Fibroblast of skin of scalp (primary cell): ENCODE measurements at places on chromosomes 5 and 9.
A peak's percentile ranks its signal among the peaks of the same experiment; 100 is the strongest.

DNA sequence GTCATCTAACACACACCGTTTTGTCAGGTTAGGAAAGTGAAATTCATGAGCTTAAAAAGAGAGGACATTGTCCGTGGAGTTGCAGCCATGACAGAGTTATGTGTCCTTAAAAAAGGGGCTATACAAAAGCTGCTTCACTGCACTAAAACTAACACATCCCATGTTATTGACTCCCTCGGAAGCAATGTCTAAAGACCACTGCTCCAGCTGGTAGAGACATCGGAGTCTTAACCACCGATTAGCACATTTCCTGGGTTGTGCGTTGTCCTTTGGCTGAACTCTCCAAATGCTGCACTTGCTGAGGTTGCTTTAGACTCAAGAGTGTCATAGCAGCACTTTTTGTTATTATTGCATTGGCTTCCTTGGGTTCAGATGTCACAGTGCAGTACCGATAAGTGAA lies 128.3 kb upstream of the C9orf72 start:
- no peak for DNase-seq

DNA sequence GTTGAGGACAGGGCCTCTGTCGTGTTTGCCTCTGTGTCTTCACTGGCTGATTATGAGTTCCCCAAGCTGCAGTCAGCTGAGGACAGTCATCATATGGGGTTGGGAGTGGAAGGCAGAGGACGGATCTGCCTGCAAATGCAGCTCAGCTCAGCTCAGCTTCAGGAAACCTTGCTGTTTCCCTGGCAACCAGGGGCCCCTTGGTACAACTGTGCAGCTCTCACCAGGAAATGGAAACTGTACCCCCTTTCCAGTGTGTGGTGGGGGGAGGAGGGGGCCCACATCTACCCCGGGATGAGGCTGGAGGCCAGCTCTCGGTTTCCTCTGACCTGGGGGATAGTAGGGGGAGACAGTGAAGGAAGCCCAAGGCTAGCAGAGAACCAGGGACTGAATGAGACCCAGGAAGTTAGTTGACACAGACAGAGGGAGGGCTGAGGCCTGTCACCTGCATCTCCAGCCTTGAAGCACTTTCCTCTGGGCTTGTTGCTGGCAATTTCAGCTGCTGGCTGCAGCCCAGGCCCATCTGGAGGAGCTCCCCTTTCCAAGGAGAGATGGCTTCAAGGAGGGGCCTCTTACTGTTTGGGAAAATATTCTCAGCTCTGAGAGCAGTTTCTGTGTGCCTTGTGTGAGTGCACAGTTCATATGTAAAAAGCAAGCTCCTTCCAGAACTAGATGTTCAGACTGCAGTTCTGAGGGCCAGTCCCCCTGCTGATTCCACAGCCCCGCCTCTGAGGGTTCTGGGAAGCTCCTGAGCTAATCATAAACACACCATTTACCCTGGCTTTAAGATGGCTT lies 6.9 kb downstream of the ANXA6 start:
- peak; percentile 27 for DNase-seq

GRCh38 chr5:106401561-106401960 lies 1269.2 kb downstream of the EFNA5 start:
- no peak for DNase-seq

- no peak for DNase-seq
Measured at GRCh38 chr9:121610638-121610953, 40.8 kb upstream of the DAB2IP start.

GRCh38 chr9:93826209-93826608 lies 128.9 kb downstream of the BARX1 start:
- no peak for DNase-seq

DNA sequence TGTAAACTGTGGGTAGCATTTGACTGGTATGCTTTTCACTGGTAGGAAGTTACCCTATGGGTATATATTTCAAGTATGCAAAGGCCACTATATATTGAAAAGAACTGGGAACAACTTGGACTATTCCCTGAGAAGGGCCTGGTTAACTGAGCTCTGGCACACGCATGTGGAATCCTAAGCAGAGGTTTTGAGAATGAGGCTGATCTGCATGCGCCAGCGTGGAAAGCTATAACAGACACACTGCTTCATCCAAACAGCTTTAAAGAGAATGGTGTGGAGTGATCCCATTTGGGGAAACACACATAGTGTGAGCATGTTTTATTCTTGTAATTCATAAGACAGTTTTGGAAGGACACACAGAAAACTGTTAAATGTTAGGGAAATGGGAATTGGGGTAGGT lies 8.4 kb downstream of the NSG2 start:
- DNase-seq = no peak

DNA sequence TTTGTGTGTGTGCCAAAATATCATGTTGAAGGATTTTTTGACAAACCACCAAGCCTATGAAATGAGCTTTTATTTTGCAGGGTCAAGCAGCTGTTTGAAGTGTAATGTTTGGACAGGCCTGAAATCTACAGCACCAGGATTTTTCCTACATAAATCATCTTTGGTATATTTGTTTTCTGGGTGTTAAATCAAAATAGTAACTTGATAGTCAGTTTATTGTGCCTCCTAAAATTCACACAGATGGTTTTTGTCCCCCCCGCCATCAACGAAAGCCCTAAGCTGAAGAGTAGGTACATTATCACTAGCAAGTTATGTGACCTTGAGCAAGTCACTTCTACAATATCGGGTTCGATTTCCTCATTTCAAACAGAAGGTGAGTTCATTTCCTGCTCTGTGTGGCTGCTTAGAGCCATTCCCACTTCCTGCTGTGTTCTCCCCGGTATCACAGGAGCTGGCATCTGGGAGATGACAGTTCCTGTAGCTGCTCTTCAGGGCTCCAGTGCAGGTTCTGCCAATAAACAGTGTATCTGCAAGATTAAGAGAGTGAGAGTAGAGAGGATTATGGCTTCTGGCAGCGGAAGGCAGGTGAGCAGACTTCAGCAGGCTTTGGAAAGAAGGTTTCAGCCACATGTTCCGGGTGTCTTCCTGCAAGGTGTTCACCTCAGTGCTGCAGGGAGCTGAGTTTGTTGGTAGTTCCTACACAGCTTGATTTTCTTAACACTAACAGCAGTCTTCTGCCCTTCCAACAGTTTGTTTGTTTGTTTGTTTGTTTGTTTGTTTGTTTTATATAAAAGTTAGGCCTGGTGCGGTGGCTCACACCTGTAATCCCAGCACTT lies 48.4 kb upstream of the GNE start:
- peak; percentile 47 for DNase-seq

DNA sequence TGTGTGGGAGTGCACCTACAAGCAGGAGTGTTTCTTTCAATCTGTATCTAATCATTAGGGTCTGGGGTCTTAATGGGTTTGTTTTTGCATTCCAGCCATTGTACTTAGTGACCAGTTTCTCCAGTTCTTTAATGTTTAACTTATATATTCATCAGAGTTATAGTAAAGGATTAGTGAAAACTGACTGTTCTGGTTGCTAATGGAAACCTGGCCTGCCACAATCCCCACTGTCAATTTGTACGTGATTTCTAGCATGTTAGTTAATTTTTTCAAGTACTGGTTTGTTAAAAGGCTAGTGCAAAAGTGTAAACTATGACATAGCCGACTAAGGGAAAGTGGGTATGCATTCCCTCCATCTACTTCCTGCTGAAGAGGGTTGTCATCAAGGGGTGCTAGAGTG lies 276.1 kb downstream of the HTR1A start:
- no peak for DNase-seq

- peak; percentile 33 for DNase-seq
Measured at GRCh38 chr5:131379723-131380122, 115.9 kb downstream of the CDC42SE2 start.

DNA sequence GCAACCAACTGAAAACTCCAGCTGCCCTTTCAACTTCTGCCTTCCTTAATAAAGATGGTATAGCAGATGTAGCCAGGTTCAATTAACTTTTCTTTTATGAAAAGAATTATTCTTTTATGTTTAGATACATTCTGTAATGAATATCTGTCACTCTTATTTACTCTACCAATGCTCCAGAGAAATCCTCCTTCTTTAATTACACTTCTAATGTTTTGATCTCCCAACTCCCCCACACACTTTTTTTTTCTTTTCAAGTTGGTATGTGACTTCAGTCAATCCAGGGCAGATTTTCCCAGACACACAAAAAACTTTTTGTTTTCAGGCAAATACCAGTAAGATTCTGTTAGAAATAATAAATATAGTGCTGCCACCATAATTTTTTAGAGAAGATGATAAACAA lies 1000.0 kb upstream of the DMAC1 start:
- DNase-seq = no peak

GRCh38 chr5:170576602-170577535 lies 73.0 kb downstream of the KCNIP1 start:
- DNase-seq = peak; percentile 39
